AML-193 (cell line): ENCODE measurements at places on chromosomes 7 and 10.

DNA sequence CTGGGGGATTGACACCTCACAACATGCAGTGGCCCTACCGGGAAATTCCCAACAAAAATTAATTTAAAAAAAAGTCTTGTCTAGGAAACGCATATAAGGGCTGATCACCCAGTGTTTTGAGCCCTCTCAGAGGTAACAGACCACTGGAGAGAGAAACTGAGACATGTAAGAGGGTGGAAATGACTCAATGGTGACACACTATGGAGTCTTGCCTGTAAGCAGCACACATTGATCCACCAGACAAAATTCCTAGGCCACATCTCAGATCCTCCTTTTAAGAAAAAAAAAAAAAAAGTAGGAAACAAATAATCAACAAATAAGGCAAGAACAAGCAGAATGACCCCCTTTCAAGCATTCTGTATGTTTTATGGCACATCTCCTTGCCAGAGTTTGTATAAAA is 296.2 kb downstream of the MAGI2 start:
- no peak for DNase-seq

DNA sequence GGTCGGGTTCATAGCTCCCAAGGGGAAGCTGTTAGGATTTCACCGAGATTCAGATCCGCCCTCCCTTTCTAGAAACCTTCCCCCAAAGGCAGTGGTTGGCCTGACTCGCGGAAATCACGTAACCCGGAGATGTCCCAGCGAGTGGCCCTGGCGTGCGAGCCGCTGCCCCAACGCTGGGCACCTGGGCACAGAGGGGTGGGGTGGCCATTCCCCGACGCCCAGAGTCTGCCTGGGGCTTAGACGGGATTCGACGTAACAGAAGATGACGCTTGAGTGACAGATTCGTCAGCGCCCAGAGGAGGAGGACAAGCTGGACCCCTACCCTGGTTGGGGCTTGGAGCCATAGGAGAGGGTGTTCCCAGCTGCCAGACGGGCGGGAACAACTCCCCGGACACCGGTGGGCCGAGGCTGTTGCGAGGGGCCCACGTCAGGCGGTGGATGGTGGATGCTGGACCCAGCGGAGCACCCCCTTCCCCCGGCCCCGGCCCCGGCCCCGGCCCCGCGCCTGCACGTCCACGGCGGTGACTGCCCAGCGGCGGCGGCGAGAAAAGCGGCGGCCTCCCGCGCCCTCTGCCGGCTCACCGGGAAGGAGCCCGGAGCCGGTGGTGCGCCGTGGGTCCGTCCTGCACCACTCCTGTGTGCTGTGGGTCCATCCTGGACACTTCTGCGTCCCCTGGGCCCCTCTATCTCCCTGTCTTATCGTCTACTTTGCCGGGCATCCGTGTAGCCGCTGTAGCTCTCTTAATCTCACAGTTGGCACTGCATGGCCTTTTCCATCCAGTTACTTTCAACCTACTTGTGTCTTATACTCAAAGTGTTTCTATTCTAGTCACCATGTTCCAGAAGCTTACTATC is 35.4 kb upstream of the KNDC1 start:
- no peak for DNase-seq

GRCh38 chr10:112775892-112776674 is 174.0 kb upstream of the TCF7L2 start:
- DNase-seq, result no peak

- DNase-seq, result no peak
Observed at GRCh38 chr10:77993620-77994019, 35.7 kb downstream of the POLR3A start.

GRCh38 chr7:128361411-128362379 is at the start of gene PRRT4:
PRRT4 (minus strand) TSS chr7:128361690.
- peak; percentile 84 for DNase-seq

GRCh38 chr10:103470761-103471653 is 8.0 kb downstream of the CALHM3 start:
- DNase-seq, result peak; percentile 78

- DNase-seq, result no peak
Observed at GRCh38 chr7:26690135-26690805, 174.1 kb downstream of the SKAP2 start.
